Bronchial smooth muscle cell (primary cell): ENCODE measurements at places on chromosomes 11 and 22. TPM values are rescaled to one million over a fixed set of nuclear protein-coding genes. Genes with fewer than 3 reads are reported as not detected.

The LAYN gene
- total RNA-seq = 48.4 and 79.3 TPM in 2 replicates

The HOATZ gene
- total RNA-seq = not detected in 2 replicates

The SYCE3 gene
- 0.94 TPM in 1 of 2 replicates, not detected in the other for total RNA-seq

The BLID gene
- total RNA-seq = 3.4 and 5.4 TPM in 2 replicates

The OR8K1 gene
- not detected in 2 replicates for total RNA-seq

The CCDC116 gene
- 0.16 and 0.26 TPM in 2 replicates for total RNA-seq

The CHADL gene
- 1.5 and 2.0 TPM in 2 replicates for total RNA-seq

The C11orf58 gene
- total RNA-seq = 229 and 269 TPM in 2 replicates

The OR10D3 gene
- total RNA-seq = not detected in 2 replicates

The OSBP2 gene
- total RNA-seq = 1.1 and 1.4 TPM in 2 replicates

The SCT gene
- total RNA-seq = 0.43 and 0.47 TPM in 2 replicates

The DEUP1 gene
- total RNA-seq = not detected in 2 replicates

The SCO2 gene
- total RNA-seq = 2.6 and 2.8 TPM in 2 replicates

The FAM181B gene
- not detected in 2 replicates for total RNA-seq

The AMPD3 gene
- total RNA-seq = 2.5 and 3.8 TPM in 2 replicates

The YPEL4 gene
- total RNA-seq = 2.2 and 4.7 TPM in 2 replicates

The SEPTIN5 gene
- 16.9 and 51.3 TPM in 2 replicates for total RNA-seq

The DCUN1D5 gene
- total RNA-seq = 21.3 and 38.9 TPM in 2 replicates

The MIAT gene
- total RNA-seq = 1.4 and 3.5 TPM in 2 replicates

The MCHR1 gene
- total RNA-seq = 0.63 and 2.9 TPM in 2 replicates

The OR4A16 gene
- total RNA-seq = not detected in 2 replicates

The QSER1 gene
- 7.2 and 10.6 TPM in 2 replicates for total RNA-seq

The IFITM5 gene
- not detected in 2 replicates for total RNA-seq

The GCAT gene
- total RNA-seq = 15.0 and 24.3 TPM in 2 replicates

The OSM gene
- total RNA-seq = not detected in 2 replicates

The GLB1L2 gene
- total RNA-seq = 0.09 TPM in 1 of 2 replicates, not detected in the other

The OR4B1 gene
- total RNA-seq = not detected in 2 replicates

The OR52A1 gene
- total RNA-seq = not detected in 2 replicates

The ELFN2 gene
- 0.32 TPM in 1 of 2 replicates, not detected in the other for total RNA-seq

The HEPN1 gene
- total RNA-seq = not detected in 2 replicates

The CREB3L1 gene
- 16.1 and 19.2 TPM in 2 replicates for total RNA-seq

The UBE4A gene
- total RNA-seq = 20.3 and 25.7 TPM in 2 replicates

The MRGPRX4 gene
- not detected in 2 replicates for total RNA-seq

The HEPHL1 gene
- not detected in 2 replicates for total RNA-seq

The DCPS gene
- total RNA-seq = 9.5 and 9.9 TPM in 2 replicates

The LGR4 gene
- 3.0 and 11.5 TPM in 2 replicates for total RNA-seq
